Stimulated activated CD8-positive, alpha-beta memory T cell treated with anti-CD3 and anti-CD28 coated beads, Interleukin-7, amount 100 ng/mL, for 1 hour (primary cell): ENCODE measurements at places on chromosomes 2 and 18.

- no peak for DNase-seq
Measured at GRCh38 chr18:12085786-12086185, 7.9 kb upstream of the ANKRD62 start.

- DNase-seq, result no peak
Measured at GRCh38 chr2:241780939-241781569, 4.4 kb downstream of the GAL3ST2 start.

DNA sequence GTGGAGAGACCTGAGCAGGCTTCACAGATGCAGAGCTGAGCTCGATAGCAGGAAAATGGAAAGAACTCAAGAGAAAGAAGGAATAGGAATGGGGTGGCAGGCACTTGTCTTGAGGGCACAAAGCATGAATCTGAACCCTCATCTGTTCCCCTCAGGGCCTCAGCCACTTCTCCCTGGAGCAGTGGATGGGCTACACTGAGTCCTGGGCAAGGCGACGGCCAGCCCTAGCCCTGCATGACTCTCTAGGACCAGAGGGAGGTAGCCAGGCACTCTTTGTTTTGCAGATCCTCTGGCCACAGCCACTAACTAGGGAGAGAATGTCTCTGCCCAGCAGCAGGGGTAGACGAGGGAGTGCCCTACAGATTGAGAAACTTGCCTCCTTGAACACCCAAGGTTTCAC, 3.4 kb upstream of the TEX51 start:
- no peak for DNase-seq

GRCh38 chr2:214107726-214108125, 303.1 kb upstream of the VWC2L start:
- no peak for DNase-seq

DNA sequence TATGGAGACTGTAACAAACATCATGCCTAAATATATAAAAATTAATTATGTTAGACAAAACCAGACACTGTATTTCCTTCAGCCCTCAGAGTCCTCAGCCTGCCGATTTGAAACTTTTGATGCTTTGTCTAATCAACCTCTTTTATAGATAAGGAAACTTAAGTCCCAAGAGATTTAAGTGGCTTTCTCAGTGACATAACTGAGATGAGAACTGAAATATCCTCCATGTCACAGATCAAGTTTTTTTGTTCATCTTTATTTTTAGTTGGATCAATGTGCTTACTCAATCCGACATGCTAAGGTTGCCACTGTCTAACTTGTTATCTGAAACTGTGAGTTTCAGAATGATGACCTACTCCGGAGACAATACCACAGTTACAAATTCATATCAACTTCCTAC, 72.3 kb downstream of the BARD1 start:
- no peak for DNase-seq

DNA sequence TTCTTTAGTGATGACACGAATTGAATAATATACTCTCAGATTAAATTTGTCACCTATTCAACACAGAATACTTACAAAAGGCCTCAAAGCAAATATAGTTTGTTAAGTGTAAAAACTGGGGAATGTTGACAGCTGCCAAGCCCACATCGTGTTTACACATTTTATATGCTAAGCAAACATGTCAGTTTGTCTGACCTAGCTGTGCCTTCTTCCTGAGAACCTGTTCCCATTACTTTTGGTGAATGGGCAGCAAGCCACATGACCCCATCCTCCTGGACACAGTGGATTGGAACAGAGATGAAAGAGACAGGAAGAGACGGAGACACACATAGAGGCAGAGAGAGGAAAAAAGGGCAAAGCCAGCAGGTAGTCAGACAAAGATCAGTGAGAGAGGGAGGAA, 22.9 kb upstream of the CUL3 start:
- no peak for DNase-seq

DNA sequence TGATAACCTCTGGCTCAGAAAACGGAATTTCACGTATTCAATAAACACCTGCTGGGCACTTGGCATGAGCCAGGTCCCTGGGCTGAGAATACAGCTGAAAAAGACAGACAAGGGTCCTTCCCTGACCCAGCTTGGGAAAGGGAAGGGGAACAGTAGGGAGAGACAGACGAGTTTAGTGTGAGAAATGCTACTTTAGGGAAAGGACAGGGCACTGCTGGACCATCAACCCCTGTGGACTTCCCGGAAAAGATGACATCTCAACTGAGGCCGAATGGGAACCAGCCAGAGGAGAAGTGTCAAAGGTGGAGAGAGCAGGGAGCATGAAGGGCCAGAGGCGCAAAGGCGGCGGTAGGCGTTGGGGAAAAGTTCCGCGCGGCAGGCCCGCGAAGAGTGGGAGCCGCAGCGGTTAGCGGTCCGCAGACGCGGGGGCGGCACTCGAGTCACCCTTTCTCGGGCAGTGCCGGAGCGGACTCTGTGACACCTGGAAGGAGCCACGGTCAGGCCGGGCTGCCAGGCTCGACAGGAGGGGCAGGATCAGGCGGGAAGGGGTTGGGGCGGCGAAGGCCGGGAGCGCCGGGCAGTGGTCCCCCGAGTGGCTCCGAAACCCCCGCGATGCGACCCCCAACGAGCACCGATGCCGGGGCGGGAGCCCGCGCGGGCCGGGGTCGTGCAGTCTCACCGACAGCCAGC, 519 bp downstream of the TEX261 start:
- no peak for DNase-seq

DNA sequence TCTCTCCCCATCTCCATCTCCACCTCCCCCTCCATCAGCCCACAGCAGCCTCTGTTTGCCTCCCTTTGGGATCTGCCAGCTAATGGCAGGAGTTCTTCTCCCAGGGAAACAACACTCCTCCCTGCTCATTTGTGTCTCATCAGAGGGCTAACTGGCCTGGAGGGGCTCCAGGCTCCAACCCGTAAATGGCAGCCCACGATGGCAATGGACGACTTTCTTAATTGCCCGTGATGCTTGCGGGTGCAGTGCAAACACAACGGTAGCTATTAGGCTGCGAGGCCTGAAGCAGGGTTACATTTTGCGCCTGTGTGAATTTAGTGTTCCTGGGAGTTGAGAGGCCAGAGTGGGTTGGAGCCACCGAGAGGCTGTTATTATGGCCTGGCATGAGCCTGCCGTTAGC, 285.1 kb downstream of the TNS1 start:
- no peak for DNase-seq

- DNase-seq, result no peak
Measured at GRCh38 chr18:58320907-58321561, 277.0 kb downstream of the NEDD4L start.

GRCh38 chr2:58967736-58968135, 726.6 kb upstream of the FANCL start:
- no peak for DNase-seq

- DNase-seq, result no peak
Measured at GRCh38 chr18:78416853-78417252, 562.8 kb upstream of the SALL3 start.

- DNase-seq, result no peak
Measured at GRCh38 chr2:234139755-234140154, 89.3 kb downstream of the SPP2 start.

DNA sequence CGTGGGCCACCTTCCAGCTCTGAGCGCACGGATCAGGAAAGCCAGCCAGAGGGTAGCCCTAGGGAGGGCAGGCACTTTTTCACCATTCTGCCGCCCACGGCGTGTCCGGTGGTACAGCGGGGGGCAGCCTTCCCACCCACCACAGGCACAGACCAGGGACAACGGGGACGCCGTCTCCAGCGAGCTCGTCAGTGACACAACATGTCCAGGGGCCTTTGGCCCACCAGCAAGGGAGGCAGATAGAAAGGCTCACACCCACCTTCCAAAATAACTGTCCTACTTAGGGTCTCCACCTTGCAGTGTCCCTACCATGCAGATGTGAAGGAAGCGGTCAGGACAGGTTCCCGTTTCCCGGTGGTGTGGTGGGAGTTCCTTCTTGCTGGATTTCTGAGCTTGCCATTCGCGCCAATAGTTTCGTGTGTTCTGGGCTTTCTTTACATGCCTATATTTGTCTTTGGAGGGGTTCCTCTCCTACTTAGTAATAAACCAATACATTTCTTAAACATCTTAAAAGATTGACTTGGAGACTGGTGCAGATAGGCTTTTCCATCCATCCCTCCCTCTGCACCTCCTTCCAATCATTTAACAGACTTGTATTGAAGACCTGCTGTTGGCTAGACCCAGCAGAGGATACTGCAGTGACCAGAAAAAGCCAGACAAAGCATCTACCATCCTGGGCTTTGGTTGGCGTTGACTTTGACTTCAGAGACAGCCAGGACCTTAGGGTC, 872 bp downstream of the ASB1 start:
- no peak for DNase-seq

DNA sequence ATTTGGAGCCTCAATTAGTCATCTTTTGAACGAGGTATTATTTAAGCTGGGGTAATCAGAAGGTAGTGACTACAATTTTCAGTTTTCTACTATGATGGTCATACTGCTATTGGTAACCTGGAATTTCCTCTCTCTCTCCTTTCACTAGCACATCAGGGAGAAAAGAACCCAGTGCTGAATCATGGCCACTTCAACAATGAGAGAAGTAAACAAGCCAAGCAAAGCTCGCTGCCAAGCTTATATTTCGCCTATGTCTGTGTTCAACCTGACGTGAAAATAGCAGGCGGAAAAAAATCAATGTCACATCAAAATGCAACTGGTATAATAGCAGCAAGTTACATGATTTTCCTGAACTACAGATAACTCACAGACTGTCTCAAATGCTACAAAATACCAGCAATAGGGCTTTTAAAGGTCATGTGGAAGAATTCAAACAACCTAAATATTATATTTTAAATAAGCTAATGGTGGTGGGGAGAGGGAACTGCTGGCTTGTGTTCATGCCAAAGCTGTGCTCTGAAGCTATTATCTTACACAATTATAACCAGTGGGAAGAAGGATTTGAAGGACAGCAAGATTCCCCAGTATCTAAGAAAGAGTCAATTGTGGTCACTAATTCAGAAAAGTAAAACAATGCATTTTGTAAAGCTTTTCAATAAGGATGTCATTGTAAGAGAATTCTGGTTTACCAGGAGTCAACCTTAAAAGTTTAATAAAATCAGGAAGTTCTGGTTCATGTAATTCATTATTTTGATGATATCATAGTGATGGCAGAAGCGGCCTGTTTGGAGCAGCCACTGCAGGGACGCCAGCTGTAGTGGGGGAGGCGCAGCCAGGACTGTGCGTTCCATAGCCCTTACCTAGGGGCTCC, 38.0 kb downstream of the RNF152 start:
- DNase-seq, result no peak

DNA sequence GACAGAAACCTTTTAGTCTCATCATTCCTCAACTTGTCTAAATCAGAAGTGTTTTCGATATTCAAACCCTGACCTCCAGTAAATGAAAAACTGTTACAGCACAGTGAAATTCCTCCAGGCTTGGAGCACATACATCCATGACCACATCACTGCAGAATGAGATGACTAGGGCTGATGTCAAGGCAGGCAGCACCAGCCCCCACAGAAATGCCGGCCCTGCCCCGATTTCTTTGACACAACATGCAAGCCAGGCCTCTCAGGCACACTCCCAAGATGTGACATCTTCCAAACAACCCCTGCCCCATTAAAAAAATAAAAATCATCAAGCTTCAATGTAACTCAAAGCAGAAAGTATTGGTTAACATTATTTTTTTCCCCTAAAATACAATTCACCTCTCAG, 103.3 kb downstream of the CTAGE1 start:
- DNase-seq, result no peak

- DNase-seq, result no peak
Measured at GRCh38 chr2:230765611-230766300, 53.1 kb downstream of the CAB39 start.

GRCh38 chr2:189024901-189025618, 50.9 kb downstream of the COL3A1 start:
- DNase-seq, result no peak

DNA sequence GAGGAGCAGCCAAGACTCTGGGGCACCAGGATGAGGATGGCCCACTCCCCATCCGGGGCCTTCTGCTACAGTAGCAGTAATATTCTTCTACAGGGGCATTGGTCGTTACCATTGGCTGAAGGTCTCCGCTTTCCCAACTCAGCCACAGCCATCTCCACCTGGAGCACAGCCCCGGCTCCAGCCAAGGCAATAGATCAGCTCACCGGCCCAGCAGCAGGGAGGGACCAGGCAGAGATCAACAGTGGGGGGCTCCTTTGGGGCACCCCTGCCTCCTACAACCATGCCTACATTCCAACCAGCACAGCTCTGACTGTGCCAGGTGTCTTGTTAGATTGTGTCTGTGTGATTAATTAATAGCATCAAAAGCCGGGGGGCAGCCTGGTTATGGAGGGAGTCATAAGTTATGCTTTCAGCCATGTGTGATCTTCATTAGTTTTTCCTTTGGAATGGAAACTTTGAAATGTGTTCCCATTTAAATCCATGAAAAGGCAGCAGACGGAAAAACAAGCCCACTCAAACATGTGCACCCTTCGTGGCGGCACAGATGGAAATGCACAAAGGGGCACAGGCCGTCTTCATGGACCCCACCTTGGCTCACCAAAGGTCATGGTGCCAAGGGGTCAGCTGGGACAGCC, 68.6 kb upstream of the BZW1 start:
- no peak for DNase-seq

DNA sequence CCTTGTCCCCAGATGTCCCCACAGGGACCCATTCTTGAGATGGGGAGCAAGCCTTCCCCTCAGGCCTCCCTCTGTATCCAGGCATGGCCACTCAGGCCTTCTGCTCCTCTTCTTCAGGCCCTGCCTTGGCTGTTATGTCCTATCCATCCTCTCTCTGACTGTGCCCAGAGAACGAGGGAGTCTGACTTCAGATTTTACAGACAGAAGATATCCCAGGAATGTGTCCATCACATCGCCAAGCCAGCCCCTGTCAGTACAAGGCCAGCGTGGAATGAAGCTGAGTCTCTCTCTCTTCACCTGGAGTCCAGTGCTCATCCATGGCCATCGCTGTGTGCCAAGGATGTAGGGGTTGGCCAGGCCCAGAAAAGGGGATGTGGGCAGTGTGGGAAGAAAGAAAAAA, 57.6 kb downstream of the SDC1 start:
- DNase-seq, result no peak

GRCh38 chr18:58004317-58004716, 39.7 kb upstream of the NEDD4L start:
- DNase-seq, result no peak

- DNase-seq, result no peak
Measured at GRCh38 chr2:120531863-120532600, 186.1 kb downstream of the INHBB start.

DNA sequence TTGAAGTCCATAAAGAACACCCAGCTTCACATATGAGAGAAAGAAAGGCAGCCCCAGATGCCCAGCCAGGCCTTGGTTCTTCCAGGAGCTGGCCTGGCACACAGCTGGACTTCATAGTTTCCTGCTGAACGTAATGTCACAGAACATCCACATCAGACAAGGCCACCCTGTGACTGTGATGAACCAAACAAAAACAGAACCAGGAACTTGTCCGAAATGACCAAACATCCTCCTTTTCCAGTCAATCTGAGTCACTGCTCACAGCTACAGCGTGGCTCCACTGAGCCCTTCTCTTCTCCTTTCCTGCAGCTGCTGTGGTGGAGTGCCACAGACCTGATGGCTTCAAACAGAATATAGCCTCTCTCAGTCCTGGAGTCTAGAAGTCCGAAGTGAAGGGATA, 45.4 kb upstream of the PAPOLG start:
- DNase-seq, result no peak
